ENCODE measurements at places on chromosomes 1 and 21.

GRCh38 chr1:17763995-17764394 is 8.9 kb downstream of the ACTL8 start:
- DNase-seq = no peak

DNA sequence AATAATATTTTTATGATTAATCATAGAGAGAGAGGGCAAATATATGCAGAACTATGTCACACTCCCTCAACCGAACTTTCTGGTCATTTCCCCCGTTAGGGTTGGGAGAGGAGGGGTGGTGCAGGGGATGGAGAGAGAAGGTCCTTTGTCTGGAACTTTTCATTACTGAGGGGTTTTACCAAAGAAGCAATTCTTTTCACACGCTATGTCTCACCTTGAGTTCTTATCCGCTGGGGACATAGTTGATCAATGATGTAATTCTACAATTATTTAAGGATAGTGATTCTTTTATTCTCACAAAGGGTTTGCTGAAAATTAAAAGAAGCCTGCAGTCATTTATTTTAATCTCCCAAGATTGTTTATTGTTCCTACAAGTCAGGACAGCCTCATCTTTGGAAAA is 98.3 kb upstream of the RUNX1 start:
- DNase-seq = no peak

DNA sequence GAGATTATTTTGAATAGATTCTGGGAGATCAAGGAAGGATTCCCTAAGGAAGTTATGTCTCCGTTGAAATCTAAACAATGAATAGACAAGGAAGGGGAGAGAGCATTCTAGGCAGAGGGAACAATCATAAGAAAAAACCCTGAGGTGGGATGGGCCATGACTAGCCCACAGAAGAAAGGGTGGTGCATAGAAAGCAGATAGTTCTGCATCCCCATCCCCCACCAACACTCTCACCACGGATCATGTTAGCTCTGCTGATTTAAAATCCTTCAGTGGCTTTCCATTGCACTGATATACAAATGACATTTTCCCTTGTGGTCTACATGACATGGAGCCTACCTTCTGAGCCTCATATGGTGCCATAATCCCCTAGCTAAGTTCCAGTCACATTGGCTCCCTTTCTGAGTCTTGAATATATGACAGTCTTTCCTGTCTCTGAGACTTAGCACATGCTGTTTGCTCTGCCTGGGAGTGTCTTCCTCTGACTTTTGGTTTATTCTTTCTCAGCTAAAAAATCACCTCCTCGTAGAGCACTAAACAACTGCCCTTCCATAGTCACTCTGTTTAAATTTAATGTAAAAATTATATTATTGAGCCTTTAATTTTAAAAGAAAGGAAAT is 15.2 kb downstream of the SCMH1 start:
- no peak for DNase-seq

- DNase-seq = no peak
Measured at GRCh38 chr21:43974791-43975468, 37.2 kb upstream of the TRAPPC10 start.

DNA sequence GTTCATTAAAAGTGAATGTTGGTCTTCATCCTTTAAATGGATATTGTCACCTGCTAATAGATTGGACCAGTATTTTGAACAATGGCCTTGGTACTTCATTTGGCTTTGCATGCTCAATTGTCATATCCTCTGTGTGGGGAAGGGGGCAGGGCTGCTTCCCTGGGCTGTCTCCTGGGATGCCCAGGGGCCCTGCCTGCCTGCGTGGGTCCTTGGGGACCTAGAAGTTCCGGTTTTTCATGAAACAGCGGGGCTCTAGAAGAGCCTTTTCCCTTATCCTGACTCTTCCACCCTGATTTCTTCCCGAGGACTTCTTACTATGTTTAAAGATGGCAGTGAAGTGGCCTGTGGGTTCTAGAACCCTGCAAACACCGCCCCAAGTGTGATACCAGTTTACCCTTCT is 97.5 kb downstream of the DISC1 start:
- no peak for DNase-seq

- DNase-seq = no peak
Measured at GRCh38 chr21:17784604-17785402, 34.4 kb downstream of the C21orf91 start.

- DNase-seq = no peak
Measured at GRCh38 chr21:20308586-20309315, 689.5 kb upstream of the NCAM2 start.

DNA sequence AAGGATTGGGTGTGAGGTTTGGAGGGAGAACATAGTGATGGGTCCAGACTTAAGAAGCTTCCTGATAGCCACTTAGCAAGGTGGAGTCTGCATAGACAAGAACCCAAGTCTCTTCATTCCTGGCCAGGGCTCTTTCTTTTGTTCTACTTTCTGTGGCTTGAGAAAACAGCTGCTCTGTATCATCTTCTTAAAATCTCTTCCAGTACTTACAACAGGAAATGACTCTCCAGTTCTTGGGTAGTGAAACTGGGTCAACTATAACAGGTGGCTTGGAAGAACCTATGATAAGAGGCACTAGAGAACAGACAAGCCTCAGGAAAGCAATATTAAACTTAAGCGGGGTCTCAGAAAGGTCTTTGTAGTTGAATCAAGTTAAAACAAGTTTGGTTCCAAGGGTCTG is 148.1 kb upstream of the USP24 start:
- DNase-seq = no peak

DNA sequence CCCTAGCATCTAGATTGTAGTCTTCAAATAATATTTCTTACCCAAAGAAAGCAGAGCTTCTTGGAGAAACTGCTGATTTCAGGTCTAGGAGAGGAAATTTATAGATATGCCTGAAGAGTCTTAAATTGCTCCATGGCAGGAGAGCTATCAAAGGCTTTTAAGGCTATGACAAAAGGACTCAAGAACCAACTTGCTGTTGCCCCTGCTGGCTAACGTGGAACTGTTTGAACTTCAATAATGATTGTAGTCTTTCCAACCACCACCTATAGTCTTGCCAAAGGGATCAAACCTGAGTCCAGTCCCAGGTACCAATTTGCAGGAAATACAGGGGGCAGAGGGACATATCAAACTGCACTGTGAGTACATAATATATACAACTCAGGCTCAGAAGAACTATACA is 336.2 kb upstream of the ESRRG start:
- DNase-seq = no peak

GRCh38 chr1:154591206-154591605 is 16.8 kb downstream of the ADAR start:
- DNase-seq = no peak
